Fibroblast of lung (primary cell): ENCODE measurements at places on chromosomes 7 and 10. TPM values are rescaled to one million over a fixed set of nuclear protein-coding genes. Genes with fewer than 3 reads are reported as not detected.

The ANK3 gene
- 0.79 and 2.7 TPM in 2 replicates for polyA plus RNA-seq

The RNF32 gene
- polyA plus RNA-seq, result 0.91 and 2.3 TPM in 2 replicates

The DIP2C gene
- 9.3 and 10.7 TPM in 2 replicates for polyA plus RNA-seq

The MRPS24 gene
- polyA plus RNA-seq, result 109 and 128 TPM in 2 replicates

The LEP gene
- polyA plus RNA-seq, result 0.36 TPM in 1 of 2 replicates, not detected in the other

The FGL2 gene
- polyA plus RNA-seq, result 4.9 and 15.6 TPM in 2 replicates

The MOGAT3 gene
- not detected in 2 replicates for polyA plus RNA-seq

The AUTS2 gene
- polyA plus RNA-seq, result 0.60 and 2.2 TPM in 2 replicates

The POLR2J2 gene
- 1.1 and 1.4 TPM in 2 replicates for polyA plus RNA-seq

The ANXA8 gene
- 0.08 and 0.09 TPM in 2 replicates for polyA plus RNA-seq

The HOXA9 gene
- 0.08 and 0.11 TPM in 2 replicates for polyA plus RNA-seq

The NACAD gene
- 0.41 and 0.66 TPM in 2 replicates for polyA plus RNA-seq

The NKX1-2 gene
- not detected in 2 replicates for polyA plus RNA-seq

The GBX1 gene
- polyA plus RNA-seq, result not detected in 2 replicates

The OR2A5 gene
- polyA plus RNA-seq, result not detected in 2 replicates

The MLXIPL gene
- not detected in 2 replicates for polyA plus RNA-seq

The CAMK1D gene
- polyA plus RNA-seq, result 1.5 and 2.3 TPM in 2 replicates

The MOSPD3 gene
- 12.8 and 13.8 TPM in 2 replicates for polyA plus RNA-seq

The FAM13C gene
- polyA plus RNA-seq, result 0.17 and 2.8 TPM in 2 replicates

The ANKRD7 gene
- 0.10 and 0.40 TPM in 2 replicates for polyA plus RNA-seq

The FKBP9 gene
- polyA plus RNA-seq, result 207 and 230 TPM in 2 replicates

The NUTM2E gene
- polyA plus RNA-seq, result 0.01 TPM in 1 of 2 replicates, not detected in the other

The GJD4 gene
- not detected in 2 replicates for polyA plus RNA-seq

The PNLIPRP3 gene
- polyA plus RNA-seq, result not detected in 2 replicates

The GLCCI1 gene
- polyA plus RNA-seq, result 4.4 and 6.1 TPM in 2 replicates

The HHEX gene
- 2.9 and 13.2 TPM in 2 replicates for polyA plus RNA-seq

The HOXA1 gene
- polyA plus RNA-seq, result 0.58 and 0.83 TPM in 2 replicates

The UPK3B gene
- polyA plus RNA-seq, result not detected in 2 replicates

The RAMP3 gene
- not detected in 2 replicates for polyA plus RNA-seq

The CPEB3 gene
- 0.27 and 0.37 TPM in 2 replicates for polyA plus RNA-seq

The FAM25G gene
- polyA plus RNA-seq, result not detected in 2 replicates

The MYL10 gene
- polyA plus RNA-seq, result not detected in 2 replicates
